ENCODE measurements at places on chromosomes 5 and 9.

GRCh38 chr9:3332802-3333201, 193.0 kb downstream of the RFX3 start:
- no peak for DNase-seq

DNA sequence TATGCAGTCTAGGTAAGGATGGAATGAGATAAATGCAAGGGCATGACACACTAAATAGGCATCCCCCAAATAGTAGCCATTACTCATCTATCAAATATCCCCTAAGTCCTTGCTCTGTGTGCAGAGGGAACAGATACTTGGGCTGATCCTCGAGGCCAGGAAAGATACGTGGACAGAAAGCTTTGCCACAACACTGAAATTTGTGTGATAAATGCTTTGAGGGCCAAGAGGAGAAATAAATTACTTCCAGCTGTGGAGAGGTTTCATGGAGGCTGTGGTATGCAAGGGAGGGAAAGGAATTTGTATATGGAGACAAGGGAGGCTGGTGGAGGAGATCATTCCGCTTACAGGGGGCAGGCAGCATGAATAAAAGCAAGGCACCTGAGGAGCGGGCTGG, 18.5 kb downstream of the ATOX1 start:
- no peak for DNase-seq

DNA sequence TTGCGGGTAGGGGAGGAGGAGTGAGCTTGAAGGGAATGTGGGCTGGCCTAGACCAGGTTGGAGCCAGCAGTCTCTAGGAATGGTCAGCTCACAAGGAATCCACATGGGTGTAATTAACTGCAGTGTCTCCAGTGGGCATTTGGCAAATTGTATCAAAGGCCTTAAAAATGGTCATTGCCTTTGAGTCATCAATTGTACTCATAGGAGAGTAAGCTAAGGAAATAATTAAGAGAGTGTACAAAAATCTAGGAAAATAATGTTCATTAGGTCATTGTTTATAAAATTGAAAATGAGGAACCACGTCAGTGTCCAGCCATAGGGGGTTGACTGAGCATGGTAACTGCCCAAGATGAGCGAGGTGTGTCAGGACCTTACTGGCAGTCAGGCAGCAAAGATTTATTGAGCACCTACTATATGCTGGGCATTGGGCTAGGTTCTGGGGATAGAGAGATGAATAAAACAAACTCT, 29.8 kb upstream of the RPL26L1 start:
- no peak for DNase-seq

DNA sequence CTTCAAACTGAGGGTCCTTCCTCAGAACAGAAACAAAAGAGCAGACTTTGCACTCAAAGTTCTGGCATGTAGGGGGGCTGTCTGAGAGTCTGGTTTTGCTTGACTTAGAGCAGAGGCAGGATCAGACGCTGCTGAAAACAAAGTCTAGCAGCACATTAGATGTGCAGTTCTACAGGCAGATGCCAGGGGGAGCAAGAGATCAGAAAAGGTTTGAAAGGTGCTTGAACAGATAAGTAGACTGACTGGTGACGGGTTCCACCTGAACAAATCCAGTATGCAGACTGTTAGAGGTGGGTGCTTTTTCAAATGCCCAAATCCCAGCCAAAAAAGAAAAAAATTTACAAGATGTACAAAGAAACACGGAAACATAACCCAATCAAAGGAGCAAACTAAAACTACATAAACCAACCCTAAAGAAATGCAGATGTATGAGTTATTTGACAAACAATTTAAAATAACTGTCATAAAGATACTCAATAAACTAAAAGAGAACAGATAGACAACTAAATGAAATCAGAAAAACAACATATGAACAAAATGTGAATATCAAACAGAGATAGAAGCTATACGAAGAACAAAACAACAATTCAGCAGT, 194.7 kb upstream of the FREM1 start:
- DNase-seq, result peak; percentile 12

DNA sequence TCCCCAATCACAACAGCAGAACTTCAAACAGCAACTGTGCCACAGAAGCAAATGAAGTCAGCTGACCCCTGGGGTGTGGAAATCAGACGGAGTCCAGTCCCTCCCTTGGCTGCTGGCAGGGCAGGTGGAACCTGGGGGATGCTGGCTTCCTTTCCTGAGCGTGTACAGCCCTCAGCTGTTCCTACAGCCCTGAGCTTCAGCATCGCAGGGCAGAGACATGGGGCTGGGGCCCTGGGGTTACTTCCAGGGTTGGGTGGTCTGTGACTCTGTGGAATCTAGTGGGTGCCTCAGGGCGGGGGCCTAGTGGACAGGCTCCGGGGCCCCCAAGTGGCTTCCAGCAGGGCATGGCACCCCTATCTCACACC, 7.3 kb upstream of the RXRA start:
- no peak for DNase-seq

- DNase-seq, result peak; percentile 83
Measured at GRCh38 chr9:129460323-129461261, 160.3 kb downstream of the C9orf50 start.

GRCh38 chr5:60463179-60463868, 236.6 kb downstream of the DEPDC1B start:
- no peak for DNase-seq

DNA sequence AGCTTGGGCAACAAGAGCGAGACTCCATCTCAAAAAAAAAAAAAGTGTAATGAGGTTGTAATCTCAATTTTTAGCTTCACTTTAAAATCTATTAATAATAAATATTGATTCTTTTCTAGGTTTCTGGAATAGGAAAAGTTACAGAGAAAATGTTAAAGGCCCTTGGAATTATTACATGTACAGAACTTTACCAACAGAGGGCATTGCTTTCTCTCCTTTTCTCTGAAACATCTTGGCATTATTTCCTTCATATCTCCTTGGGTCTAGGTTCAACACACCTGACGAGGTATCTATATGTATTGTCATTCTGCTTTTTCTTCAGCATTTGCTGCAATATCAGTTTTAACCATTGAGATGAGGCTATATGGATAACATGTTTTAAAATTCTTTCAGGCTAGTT, 26.6 kb upstream of the ANKDD1B start:
- no peak for DNase-seq

DNA sequence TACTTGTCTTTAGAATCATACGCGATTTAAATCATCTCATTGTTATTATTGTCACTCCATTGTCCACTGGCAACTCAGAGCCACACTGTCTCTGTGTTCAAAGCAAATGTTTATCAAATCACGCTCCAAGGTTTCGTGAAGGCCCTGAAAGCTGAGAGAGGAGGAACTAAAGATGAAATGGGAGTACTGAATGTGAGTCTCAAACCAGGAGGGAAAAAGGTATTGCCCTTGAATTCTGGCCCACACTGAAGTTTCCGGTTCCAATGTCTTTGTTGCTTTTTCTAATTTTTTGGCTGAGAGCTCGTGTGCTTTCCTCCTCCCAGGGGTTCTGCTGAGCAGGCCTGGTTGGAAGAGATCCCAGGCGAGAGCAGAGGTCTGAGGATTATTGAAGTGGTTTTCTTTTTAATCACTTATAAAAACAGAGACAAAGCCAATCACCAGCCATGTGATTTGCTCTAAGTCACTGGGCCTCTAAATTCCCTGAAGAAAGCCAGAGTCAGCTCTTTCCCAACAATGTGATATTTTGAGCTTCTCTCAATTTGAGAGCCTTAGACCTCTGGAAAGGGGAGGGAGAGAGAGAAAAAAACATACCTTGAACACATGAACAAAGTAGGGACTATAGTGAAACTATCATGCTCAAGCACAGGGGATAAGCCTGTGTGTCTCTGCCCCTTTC, 420.8 kb upstream of the GRAMD2B start:
- no peak for DNase-seq

DNA sequence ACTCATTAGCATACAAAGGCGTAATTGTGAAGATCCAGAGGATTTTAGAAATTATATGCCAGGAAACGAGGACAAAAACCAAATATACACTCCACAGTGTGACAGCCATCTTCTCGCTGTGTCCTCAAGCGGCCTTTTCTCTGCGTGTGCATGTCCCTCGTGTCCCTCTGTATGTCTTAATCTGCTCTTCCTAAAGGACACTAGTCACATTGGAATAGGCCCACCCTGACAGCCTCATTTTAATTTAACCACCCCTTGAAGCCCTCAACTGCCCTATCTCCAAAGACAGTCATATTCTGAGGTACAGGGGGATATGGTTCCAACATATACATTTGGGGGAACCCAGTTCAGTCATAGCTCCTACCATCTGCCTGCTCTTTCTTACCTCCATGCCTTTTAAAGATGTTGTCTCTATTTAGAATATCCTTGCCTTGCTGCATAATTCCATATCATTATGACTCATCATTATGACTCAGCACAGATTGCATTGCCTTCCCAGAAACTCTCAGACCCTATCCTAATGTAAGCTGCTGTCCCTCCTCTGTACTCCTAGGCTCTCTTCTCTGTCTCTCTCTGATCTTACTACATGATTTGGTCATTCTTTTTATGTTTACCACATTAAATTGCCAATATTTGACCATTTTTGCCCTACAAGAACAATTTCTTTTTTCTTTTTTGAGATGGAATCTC, 210.9 kb downstream of the AOPEP start:
- DNase-seq, result no peak

DNA sequence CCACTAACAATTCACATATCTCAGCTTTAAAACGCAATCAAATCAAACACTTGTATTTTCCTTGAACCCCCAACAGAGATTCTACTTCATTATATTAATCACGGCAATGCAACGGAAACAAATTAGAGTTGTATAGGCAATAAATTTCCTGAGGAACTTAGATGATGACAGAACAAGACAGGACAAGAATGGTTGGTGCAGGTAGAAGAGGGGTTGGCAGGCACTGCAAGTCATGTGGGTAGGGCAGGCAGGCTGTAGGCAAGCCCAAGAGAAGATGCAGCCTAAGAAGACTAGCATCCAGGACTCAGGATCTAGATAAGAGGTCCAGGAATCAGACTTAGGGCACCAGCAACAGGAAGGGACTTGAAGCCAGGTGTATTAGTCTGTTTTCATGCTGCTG, 16.6 kb upstream of the FEM1C start:
- no peak for DNase-seq

DNA sequence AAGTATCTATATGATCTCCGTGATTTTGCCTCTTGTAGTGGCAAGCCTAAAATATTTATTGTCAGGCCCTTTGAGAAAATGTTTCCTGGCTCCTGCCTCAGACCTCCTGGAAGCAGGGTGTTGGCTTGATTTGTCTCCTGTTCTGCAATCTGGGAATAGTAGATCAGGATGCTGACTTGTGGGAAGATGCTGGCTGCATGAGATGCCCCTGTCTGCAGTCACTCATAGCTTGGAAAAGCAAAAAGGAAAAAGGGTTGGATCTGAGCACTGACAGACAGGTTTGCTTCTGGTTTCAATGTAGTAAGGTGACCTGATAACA, 16.7 kb downstream of the TJP2 start:
- DNase-seq, result no peak

DNA sequence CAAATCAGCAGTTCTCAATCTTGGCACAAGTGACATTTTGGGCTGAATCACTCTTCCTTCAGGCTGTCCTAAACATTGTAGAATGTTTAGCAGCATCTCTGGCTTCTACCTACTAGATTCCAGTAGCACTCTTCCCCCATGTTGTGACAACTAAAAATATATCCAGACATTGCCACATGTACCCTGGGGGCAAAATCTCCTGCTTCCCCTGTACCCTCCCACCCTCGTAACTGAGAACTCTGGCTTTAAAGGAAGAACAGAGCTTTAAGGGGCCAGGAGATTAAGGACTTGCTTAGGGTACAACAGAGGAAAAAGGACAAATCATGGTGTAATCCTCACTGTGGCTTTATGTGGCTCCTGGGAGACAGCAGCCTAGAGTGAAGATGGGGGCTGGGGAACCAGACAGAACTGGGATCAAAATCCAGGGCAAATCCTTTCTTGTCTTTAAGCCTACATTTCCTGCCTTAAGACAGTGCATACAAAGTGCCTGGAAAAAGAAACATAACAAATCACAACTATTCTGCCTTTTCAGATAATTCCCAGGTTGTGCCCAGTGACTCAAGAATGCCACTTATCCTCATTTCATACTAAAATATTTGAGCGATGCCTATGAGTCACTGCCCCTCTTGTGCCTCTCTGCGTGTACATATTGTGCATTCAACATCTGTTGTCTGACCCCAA, 109.3 kb downstream of the DAPK1 start:
- no peak for DNase-seq

DNA sequence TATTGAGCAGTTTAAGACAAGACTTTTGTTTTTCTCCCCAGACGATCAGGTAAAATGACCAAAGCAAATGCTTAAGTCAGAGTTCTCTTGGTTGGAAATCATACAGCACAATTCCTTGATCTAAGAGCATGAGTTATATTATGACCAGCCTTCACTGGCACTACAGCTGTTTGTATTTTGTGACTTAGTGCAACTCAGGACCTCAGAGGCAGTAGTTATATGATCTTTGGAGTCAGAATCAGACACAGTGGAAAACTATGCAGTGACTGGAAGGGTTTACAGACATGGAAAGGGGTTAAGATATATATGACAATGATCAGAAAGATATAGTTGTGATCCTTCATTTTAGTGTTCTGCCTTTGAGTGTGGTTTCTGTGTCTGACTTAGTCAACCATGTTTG, 24.3 kb downstream of the RAD23B start:
- no peak for DNase-seq

DNA sequence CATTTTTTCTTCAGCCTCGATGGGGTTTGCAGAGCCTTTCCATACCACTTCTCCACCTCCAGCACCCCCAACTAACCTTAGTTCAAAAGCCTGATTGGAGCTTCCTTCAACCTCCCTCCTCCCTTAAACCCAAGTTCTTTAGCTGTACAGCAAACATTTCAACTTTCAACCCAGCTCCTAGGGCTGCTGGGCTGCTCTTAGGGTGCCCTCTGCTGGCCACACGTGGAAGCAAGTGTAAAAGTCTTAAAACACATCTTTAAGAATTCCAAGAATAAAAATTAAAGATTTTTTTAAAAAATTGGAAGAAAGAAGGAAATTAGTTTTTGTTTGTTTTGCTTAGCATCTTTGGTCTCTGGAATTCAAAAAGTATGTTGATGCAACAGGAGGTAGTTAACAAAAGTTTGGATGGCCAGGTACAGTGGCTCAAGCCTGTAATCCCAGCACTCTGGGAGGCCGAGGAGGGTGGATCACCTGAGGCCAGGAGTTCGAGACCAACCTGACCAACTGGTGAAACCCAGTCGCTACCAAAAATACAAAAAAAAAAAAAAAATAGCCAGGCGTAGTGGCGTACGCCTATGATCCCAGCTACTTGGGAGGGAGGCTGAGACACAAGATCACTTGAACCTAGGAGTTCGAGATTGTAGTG, 15.5 kb upstream of the HSD17B3 start:
- peak; percentile 39 for DNase-seq

- no peak for DNase-seq
Measured at GRCh38 chr5:150285114-150285513, 4.5 kb downstream of the CAMK2A start.

GRCh38 chr9:131404581-131404980, 10.7 kb downstream of the PRRC2B start:
- DNase-seq, result no peak

DNA sequence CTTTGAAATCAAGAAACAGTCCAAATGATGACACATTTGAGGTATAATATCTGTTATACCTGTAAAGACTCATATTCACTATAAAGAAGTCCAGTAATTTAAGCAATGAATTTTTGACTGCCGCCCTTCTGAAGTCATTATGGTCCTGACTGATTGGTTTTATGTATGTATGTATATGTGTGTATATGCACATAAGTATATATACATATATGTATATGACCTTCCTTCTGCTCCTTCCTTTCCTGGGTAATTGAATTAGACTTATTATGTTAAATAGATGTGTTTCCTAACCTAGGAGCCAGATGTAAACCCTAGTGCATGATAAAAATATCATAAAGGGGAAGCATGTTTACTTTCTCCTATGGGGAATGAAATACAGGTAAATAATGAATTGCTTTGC, 343.1 kb upstream of the BRINP1 start:
- DNase-seq, result no peak

Measured in T-helper 9 cell (primary cell).